ENCODE measurements at places on chromosomes 6 and 20. TPM values are rescaled to one million over a fixed set of nuclear protein-coding genes. Genes with fewer than 3 reads are reported as not detected.

- no peak for DNase-seq
These were observed 31.0 kb upstream of the NTSR1 start for GRCh38 chr20:62677678-62678077.

GRCh38 chr20:44056010-44056698, 130.8 kb downstream of the JPH2 start:
- DNase-seq, result no peak

GRCh38 chr6:3321042-3321441, 62.3 kb downstream of the PSMG4 start:
- no peak for DNase-seq

DNA sequence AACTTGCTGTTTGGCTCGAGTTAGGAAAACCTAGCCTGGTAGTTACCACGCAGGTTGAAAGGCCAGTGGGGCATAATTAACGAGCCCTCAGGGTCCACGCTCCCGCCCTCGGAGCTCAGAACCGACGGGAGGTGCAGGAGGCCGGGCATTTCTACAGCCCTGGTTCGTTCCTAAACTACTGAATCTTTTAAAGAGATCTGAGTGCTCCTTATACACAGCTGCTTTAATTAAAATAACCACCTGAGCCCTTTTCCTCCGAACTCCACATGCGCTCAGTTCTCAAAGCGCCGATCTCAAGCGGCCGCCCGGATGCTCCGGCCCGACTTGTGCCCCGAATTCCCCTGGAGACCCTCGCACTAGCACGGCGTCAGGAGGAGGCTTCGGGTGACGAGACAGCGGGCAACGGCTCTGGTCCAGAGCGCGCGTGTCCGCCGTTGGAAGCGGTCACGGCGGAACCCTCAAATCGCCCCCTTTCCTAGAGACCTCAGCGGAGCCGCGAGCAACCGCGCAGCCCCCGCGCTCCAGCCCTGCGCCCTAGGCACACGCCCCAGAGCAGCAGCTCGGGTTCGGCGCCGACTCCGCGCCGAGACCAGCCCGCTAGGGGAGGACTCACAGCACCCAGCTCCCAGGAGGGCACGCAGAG, 397 bp downstream of the WDR27 start:
- DNase-seq, result no peak

GRCh38 chr6:29230666-29231065, 60.0 kb downstream of the OR2J2 start:
- no peak for DNase-seq

DNA sequence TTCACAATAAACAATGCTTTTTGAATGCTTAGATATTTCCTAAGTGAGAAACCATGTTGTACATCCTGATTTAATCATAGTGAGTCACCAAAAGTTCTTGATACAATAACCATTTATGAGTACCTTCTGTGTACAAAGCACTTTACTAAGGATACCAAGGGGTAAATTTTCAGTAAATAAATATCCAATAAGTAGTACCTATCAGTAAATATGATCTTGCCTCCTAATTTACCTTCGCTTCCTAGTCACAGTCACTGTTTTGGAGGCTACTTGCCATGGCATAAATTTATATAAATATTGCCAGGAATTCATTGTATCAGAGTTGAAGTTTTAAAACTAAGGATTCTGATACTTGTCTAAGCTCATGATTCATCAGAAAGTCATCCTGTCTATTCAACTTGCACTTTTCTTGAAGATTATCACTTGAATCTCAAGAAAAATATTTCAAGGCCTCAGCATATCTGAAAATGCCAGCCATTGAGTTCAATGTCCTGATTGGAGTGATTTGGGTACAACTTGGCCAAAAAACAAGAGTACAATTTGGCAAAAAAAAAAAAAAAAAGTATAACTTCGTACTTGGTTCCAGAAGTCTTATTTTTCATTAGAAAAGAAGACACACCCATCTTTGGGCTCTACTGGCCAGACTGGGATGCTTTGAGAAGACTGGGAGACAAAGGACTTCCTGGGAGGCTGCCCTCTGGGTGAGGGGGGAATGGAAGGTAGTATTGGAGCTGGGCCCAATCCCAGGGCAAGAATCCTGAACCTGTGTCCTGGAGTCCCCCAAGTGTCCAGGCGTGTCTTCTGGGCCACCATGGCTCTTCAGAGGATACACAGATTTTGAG, 32.8 kb downstream of the RAB22A start:
- no peak for DNase-seq

GRCh38 chr20:64093013-64093503, 8.9 kb upstream of the LKAAEAR1 start:
- DNase-seq, result no peak

- no peak for DNase-seq
These were observed 16.2 kb upstream of the RNF39 start for GRCh38 chr6:30091577-30092381.

GRCh38 chr20:46683668-46683938, 5.6 kb downstream of the TP53RK start:
- DNase-seq, result no peak

DNA sequence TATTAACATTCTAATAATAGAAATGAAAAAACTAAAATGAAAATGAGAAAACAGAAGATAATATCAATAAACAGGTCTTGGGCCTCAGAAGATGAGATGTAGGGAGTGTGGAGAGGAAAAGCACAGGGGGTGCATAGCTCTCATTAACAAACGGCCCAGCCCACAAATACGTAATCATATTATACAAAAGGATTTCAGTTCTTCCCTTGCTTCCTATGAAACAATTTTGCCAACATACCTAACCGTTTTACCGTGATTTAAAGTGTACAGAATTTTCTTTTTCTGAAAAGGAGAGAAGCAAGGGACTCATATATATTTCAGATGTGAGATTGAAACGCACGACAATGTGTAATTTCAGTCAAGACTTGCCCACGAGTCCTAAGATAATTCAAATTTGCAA, 136.0 kb downstream of the HFE start:
- no peak for DNase-seq

DNA sequence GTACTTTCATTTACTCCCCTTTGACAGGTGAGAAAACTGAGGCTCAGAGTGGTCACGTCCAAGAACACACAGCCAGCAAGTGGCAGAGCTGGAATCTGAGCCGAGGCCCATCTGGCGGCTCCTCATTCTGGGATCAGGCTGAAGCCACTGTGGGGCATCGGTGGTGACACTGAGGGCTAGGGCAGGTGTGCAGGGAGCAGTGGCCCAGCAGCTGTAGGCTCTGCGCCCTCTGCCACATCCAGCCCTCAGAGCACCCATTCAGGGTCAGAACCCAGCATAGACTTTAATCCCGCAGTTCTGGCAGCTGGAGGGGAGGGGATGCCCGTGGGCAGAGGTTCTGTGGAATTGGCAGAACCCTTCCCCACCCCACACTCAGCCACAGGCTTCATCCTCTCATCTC, 210.3 kb downstream of the PREX1 start:
- DNase-seq, result no peak

GRCh38 chr20:37877832-37878772, 24.8 kb upstream of the VSTM2L start:
- DNase-seq, result no peak

GRCh38 chr6:53524455-53524815, 20.5 kb downstream of the GCLC start:
- no peak for DNase-seq

- no peak for DNase-seq
These were observed 93.7 kb downstream of the MAP3K4 start for GRCh38 chr6:161085246-161085645.

DNA sequence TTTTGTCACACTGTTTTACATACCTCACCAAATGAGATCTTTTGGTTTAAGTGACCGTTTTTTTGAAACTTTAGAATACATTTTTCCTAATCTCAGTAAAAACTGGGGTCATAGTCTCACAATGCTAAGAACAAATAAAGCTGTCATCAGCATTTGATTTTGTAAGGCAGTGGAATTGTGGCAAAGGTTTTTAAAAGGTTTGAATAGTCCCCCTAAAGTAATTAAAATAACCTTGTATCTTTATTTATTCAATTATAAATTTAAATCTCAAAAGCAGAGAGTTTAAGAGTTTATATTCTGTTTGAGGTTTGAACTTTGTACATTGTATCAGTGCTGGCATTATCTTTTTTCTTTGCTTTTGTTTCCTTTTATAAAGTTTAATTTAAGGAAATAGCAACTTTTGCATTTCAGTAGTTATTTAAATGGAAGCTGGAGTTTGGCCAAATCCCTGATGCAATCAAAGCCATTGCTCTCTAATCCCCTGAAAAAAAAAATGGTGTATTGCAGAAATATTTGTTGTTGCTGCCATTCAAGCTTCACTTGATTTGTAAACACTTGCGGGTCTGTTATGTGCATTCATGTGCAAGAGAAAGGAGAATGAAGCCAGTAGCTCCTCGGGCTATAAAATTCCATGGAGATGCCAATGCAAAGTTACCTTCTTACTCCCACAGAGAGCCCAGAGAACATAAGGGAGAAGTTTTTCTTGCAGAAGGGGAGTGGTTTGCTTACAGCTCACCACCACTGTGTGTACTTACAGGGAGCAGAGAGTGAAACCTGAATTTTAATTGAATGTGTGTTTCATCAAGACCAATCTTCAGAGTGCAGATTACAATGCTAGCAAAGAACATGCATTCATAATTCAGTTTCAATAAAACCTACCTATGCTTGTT, 391.8 kb downstream of the ARHGAP18 start:
- no peak for DNase-seq

DNA sequence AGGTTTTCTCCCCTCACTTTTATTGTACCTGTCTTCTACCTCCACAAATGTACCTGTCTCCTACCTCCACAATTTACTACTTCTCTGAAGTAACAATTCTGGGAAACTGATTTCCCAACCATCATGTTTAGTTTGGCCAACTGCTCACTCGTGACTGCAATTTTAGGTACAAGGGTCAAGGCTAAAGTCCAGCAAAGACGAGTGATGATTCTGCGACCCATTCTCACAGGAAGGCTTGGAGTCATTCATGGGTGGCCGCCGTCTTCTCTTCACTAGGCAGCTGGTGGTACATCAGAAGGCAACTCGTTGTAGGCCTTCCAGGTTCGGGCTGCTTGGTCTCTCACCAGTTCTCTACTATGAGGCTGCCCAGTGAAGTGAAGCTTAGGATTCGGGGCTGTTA, 483.8 kb upstream of the JARID2 start:
- no peak for DNase-seq

- DNase-seq, result no peak
These were observed 89.8 kb downstream of the PREX1 start for GRCh38 chr20:48738094-48738398.

DNA sequence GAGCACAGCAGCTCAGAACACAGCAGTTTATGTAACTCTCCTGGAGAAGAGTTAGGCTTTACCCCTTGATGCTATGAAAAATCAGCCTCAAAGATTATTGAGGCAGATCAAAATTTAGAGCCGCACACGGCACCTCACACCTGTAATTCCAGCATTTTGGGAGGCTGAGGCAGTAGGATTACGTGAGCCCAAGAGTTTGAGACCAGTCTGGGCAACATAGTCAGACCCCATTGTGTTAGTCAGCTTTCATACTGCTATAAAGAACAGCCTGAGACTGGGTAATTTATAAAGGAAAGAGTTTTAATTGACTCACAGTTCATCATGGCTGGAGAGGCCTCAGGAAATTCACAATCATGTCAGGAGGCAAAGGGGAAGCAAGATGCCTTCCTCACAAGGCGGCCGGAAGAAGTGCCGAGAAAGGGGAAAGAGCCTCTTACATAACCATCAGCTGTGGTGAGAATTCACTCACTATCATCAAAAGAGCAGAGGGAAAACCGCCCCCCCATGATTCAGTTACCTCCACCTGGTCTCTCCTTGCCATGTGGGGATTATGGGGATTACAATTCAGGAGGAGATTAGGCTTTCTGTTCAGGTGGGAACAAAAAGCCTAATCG, 87.7 kb downstream of the SGK1 start:
- no peak for DNase-seq

DNA sequence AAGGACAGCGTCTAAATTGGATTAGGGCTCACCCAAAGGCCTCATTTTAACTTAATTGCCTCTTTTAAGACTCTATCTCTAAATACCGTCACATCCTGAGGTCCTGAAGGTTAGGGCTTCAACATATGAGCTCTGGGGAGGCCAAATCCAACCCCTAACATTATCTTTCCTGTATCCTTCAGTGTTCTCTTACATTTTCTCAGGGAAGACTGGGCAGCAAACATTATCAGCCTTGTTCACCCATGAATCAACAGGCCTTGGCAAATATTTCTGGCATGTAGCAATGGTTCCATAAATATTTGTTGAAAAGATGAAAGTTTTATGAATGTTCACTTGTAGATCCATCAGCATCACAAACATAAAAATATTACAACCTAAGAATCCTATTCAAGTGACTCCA, 24.6 kb upstream of the FOXF2 start:
- DNase-seq, result no peak

- DNase-seq, result no peak
These were observed 40.8 kb downstream of the ANKEF1 start for GRCh38 chr20:10075606-10076005.

GRCh38 chr6:108359901-108360882, 65.3 kb downstream of the AFG1L start:
- DNase-seq, result no peak

- DNase-seq, result no peak
These were observed 33.2 kb upstream of the TASP1 start for GRCh38 chr20:13671916-13672378.

GRCh38 chr6:138957484-138957883, 30.6 kb downstream of the REPS1 start:
- DNase-seq, result no peak

DNA sequence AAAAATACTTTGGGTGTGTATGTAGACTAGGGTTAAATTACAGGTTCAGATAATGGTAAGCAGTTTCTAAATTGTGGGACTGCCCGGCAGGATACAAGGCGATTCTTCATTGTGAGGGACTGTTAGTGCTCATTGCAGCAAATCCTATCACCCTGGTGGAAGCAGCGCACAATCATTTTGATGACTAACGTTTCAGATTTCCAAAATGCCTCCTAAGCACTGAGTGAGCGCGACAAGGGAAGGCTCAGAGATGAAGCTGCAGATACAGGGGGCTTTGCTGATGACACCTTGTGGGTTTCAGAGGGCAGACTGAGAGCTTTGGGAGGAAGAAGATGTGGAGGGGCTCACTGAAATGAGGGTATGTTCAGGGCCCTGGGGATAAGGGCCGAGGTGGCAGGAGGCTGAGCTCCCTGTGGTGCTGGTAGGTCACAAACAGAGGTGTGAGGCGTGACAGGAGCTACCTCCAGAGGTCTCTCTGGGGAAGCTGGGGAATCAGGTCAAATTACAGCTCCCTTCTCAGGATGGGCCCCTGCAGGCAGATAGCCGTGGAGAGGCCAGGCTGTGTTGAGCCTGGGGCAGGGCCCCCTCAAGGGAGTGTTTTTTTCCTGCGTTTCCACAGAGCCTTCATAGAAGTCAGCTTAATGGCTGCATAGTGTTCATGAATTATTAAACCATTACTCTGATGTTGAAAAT, 84.5 kb upstream of the FYN start:
- no peak for DNase-seq

The HLA-DPA1 gene
- 1.4 TPM for total RNA-seq

The CD40 gene
- total RNA-seq, result 0.62 TPM

The GFRA4 gene
- not detected for total RNA-seq

The COL21A1 gene
- total RNA-seq, result 1.9 TPM

The LTB gene
- total RNA-seq, result 0.31 TPM

The ENPP1 gene
- 0.47 TPM for total RNA-seq

The FOXC1 gene
- total RNA-seq, result 4.8 TPM

The NKX2-4 gene
- total RNA-seq, result not detected

The MAVS gene
- total RNA-seq, result 8.0 TPM

The CRISP2 gene
- total RNA-seq, result not detected

The SIRPB1 gene
- total RNA-seq, result 0.47 TPM
